H7 (cell line): ENCODE measurements at places on chromosomes 11 and 22.

GRCh38 chr11:75337195-75337654 is 14.2 kb downstream of the ARRB1 start:
- DNase-seq, result no peak

- no peak for DNase-seq
Observed at GRCh38 chr11:47212938-47213337, 1.8 kb upstream of the DDB2 start.

- no peak for DNase-seq
Observed at GRCh38 chr11:35583126-35583525, 35.1 kb upstream of the FJX1 start.

DNA sequence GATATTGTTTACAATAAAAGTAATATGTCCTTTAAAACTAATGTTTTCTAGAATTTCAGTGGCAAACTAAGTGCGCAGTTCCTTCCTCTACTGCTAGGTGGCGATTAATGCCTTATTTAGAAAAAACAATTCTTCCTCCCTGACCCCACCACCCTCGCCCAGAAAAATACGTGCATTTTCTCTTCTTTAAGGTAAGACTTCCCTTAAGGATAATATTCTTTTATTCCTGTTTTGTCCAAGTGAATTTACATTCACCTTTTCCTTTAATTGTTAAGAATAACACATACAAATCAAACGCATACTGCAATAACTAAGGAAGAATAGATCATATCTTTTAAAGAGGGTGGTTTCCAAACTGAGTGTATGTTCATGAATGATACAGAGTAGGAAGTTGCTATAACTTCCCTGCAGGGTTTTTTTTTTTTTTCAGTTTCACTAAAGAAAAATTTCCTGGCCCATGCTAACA is 17.0 kb upstream of the PSMA1 start:
- DNase-seq, result peak; percentile 76

GRCh38 chr11:90252053-90252452 is 29.2 kb upstream of the CHORDC1 start:
- no peak for DNase-seq

- peak; percentile 78 for DNase-seq
Observed at GRCh38 chr22:46575911-46576555, 38.6 kb upstream of the CELSR1 start.

DNA sequence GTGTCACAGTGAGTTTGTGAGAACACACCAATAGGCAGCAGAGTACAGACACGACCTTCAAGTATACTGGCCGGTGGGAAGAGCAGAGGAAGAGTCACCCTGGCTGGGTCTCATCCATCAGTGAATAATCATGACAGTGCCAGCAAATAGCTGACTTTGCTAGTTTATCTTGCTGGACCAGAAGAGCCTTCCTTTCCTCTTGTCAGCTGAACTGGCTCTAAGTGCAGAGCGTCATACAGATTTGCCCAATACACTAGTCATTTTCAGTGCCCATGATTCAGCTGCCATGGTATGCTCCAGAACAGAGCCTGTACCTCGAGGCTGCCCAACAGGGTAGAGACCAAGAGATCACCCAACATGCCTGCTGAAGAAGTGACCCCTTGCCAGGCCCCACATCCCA is 82.9 kb upstream of the TBCEL start:
- DNase-seq, result no peak
